ENCODE measurements at places on chromosomes 3 and 15. TPM values are rescaled to one million over a fixed set of nuclear protein-coding genes. Genes with fewer than 3 reads are reported as not detected.

Gene LRRIQ4
- total RNA-seq = 0.09 TPM

GRCh38 chr3:184261854-184262763 lies 756 bp upstream of the CAMK2N2 start:
- peak; percentile 36 for DNase-seq
- H3K36me3 ChIP-seq = peaks cover 3% of the 10 kb centered on the region
- peaks cover 76% of the 10 kb centered on the region for H3K27me3 ChIP-seq
- peaks cover 12% of the 10 kb centered on the region for H3K4me1 ChIP-seq
- peak overlapping the region; percentile 12 for H3K27ac ChIP-seq

Gene KNG1
- 0.34 TPM for total RNA-seq

- H3K27me3 ChIP-seq = peaks cover 15% of the 10 kb centered on the region
- H3K4me1 ChIP-seq = peaks cover 5% of the 10 kb centered on the region
- DNase-seq = no peak
- no peak overlapping the region for H3K4me3 ChIP-seq
Measured at GRCh38 chr3:45198264-45199260, 27.5 kb downstream of the TMEM158 start.

Gene AGTR1
- 0.13 TPM for total RNA-seq

DNA sequence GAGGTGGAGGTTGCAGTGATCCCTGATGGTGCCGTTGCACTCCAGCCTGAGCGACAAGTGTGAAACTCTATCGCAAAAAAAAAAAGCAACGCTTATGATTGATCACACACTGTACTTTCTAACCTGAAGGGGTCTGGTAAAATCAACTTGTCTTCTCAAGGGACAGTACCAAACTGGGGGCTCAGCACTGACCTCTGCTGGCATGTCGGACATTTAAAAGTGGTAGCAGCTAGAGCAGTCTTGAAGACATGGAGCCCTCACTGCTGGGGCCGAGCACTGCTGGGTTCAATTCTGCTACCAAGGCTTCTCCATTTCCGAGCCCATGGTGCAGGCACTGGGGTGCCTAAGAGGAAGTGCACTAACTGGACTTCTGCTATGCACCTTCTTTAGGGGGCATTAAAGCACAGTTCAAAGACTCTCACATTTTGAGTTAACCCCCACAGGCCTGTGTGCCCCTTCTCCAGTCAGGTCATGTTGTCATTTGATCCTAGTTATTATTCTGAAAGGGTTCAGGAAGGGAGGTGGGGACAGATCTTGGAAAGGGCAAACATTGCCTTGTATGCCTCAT lies 26.4 kb upstream of the LAMP3 start:
- H3K27me3 ChIP-seq = no peaks in the 10 kb centered on the region
- no peak overlapping the region for H3K27ac ChIP-seq
- no peak overlapping the region for H3K4me3 ChIP-seq
- peak; percentile 77 for DNase-seq
- no peaks in the 10 kb centered on the region for H3K36me3 ChIP-seq

GRCh38 chr3:182258538-182259177 lies 534.6 kb upstream of the ATP11B start:
- H3K36me3 ChIP-seq = no peaks in the 10 kb centered on the region
- no peak overlapping the region for H3K27ac ChIP-seq
- H3K4me3 ChIP-seq = no peak overlapping the region
- H3K4me1 ChIP-seq = peaks cover 30% of the 10 kb centered on the region
- no peaks in the 10 kb centered on the region for H3K27me3 ChIP-seq
- no peak for DNase-seq
